ENCODE measurements at places on chromosomes 1 and 21.

DNA sequence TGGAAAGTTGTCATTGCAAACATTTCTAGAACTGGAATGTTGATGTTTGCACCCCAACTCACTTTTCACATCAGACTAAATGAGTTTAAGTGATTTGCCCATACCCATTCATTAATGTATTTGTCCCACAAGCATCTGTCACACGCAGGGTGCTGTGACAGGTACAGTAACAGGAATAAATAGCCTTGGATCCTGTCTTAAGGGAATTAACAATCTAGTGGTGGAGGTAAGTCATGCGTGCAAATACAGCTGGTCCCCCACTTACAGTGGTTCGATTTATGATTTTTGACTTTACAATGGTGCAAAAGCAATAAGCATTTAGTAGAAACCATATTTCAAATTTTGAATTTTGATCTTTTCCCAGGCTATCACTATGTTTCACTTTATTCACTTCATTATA is 17.5 kb upstream of the PRDM2 start:
- DNase-seq = no peak

- DNase-seq = no peak
Measured at GRCh38 chr21:44702111-44702972, 5.4 kb downstream of the KRTAP10-12 start.

DNA sequence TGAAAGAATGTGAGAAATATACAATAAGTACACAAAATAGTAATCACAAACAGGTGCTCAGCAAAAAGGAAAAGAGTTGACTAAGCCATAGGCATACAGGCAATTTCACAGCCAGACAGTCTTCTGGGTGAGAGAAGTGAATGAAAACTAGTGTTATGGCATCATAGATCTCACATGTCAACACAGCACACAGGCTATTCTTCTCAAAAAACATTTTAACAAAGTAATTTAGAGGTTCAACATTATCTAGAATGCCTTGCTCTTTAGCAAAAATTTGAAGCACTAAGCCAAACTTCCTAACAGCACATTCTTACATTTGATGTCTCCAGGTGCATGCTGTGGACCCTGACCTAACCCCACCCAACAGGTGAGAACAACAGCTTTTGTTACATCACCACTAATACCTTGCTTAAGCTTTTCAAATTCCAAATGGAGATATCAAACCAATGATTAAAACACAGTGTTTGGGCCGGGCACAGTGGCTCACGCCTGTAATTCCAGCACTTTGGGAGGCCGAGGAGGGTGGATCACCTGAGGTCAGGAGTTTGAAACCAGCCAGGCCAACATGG is 30.5 kb downstream of the OTUD7B start:
- DNase-seq = no peak

- DNase-seq = no peak
Measured at GRCh38 chr21:29638138-29638537, 301.7 kb downstream of the GRIK1 start.

GRCh38 chr1:209208648-209209047 is 374.9 kb upstream of the CAMK1G start:
- DNase-seq = no peak

DNA sequence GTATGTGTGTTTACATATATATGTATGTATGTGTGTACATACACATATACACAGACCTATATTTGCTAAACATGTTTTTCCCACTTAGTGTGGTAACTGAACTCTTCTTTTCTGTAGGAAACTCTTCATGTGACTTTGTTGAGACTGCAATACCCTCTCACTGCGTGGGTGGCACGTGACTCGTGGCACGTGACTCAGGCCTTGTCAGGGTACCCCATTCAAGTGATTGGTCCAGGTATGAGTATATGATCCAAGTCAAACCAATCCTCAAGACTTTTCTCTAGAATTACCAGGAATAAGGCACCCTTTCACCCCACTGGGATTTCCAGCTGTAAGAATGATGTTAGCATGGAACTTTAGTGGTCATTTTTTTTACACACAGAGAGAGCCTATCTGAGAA is 149.2 kb upstream of the KCNK2 start:
- DNase-seq = no peak

- no peak for DNase-seq
Measured at GRCh38 chr1:37825506-37825905, 17.5 kb upstream of the YRDC start.

- DNase-seq = no peak
Measured at GRCh38 chr1:111672331-111672730, 52.7 kb downstream of the RAP1A start.

GRCh38 chr1:37739222-37739621 is 25.7 kb downstream of the EPHA10 start:
- DNase-seq = no peak

DNA sequence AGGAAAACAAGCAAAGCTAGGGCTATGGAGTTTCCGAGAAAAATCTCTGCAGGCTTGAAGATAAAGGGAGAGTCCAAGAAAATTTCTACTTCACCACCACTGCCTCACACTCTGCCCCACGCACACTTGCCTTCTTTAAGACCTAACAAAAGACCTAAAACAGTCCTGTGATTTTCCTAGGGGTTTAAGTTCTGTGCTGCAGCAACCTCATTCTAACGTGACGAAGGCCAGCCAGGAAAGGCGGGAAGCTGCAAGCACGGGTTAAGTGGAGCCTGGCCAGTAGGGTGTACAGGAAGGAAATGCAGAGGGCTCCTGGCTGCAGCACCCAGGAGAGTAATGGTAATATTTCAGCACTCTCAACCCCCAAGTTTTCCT is 1.5 kb downstream of the SPATA6 start:
- no peak for DNase-seq

DNA sequence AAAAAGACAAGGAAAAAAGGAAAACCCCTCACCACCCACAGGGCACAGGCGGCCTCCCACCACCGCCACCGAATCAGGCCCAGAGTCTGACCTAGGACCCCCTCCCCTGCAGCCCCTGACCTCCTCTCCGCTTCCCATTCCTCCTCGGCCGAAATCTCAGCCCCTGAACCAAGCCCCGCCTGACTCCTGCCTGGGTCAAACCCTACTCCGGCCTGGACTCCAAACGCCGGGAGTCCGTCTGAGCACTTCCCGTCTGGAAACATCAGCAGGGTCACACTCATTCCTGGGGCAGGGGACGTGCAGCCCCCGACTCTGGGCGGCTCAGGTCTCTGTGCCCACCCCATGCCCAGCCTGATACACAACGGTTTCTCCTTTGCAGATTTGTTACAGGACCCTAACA is 26.4 kb upstream of the SUMO3 start:
- no peak for DNase-seq

GRCh38 chr1:153364156-153364555 is 6.5 kb downstream of the S100A9 start:
- DNase-seq = no peak

GRCh38 chr21:38903690-38904139 is 98.0 kb downstream of the ETS2 start:
- no peak for DNase-seq

DNA sequence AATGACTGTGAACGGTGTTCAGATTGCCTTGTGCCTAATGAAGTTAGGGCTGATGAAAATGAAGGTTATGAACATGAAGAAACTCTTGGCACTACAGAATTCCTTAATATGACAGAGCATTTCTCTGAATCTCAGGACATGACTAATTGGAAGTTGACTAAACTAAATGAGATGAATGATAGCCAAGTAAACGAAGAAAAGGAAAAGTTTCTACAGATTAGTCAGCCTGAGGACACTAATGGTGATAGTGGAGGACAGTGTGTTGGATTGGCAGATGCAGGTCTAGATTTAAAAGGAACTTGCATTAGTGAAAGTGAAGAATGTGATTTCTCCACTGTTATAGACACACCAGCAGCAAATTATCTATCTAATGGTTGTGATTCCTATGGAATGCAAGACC is 96.6 kb downstream of the ZFYVE9 start:
- no peak for DNase-seq

DNA sequence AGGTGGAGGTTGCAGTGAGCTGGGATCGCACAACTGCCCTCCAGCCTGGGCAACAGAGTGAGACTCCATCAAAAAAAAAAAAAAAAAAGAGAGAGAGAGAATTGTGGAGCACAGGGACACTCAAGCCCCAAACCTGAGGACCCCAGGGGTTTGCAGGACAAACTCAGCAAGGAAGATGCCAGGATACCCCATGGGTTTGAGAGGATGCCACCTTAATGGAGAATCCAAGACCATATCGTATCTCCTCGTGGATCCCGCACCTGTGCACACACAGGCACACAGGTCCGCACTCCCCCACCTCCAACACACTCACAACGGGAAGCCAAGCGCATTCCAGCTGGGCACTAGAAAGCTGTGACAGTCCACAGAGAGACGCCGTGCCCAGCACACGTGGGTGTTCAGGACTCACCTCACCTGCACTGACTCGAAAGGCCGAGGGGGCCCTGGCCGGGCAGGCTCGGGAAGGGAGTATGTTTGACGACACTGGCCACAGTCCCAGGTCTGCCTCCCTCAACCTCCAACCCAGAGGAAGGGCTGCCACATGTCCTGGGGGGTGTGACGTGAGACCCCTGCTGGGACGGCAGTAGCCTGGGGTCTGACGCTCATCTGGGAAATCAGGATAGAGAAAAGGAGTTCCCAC is 11.1 kb downstream of the CHD5 start:
- no peak for DNase-seq

GRCh38 chr1:44346878-44347277 is 8.2 kb downstream of the ERI3 start:
- no peak for DNase-seq

DNA sequence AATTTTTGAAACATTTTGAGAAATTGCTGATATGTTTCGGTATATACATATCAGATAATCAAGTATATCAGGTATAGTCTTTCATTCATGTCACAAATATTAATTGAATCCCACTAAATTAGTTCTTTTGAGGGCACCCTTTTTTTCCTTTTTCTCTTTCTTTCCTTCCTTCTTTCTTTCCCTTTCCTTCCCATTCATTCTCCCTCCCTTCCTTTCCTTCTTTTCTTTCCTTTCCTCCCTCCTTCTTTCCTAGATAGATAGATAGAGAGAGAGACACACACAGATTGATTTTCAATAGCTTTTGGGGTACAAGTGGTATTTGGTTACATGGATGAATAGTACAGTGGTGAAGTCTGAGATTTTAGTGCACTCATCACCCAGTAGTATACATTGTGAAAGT is 5.7 kb downstream of the NSL1 start:
- DNase-seq = no peak

GRCh38 chr1:9270290-9270883 is 22.3 kb upstream of the SPSB1 start:
- DNase-seq = no peak

DNA sequence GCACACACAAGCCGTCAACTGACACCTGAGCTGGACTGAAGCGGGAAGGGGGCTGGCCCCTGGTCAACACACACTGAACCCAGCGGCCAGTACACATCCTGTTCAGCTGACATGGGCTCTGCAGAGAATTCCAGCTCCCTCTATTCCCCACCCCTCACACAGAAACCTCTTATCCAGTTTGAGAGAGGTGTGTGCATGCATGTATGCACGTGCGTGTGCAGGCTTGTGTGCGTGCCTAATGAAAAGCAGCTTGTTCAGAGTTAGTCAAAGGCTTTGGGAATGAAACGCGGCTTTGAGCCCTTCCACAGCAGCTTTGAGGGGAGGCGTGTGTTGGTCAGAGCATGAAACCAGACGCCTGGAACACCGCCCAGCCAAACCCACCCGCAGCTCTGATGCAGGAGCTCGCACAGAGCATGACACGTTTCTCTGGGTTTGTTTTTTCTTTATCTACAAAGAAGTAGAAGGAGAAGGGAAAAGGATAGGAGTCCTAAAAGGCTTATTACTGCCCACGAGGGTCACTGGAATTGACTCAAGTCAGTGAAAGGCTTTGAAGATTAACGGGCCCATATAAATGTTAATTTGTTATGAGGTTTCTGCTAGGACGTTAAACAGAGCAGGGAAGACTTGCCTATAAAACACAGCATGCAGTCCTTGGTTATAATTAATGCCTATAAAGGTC is 184.2 kb downstream of the ETS2 start:
- DNase-seq = no peak

DNA sequence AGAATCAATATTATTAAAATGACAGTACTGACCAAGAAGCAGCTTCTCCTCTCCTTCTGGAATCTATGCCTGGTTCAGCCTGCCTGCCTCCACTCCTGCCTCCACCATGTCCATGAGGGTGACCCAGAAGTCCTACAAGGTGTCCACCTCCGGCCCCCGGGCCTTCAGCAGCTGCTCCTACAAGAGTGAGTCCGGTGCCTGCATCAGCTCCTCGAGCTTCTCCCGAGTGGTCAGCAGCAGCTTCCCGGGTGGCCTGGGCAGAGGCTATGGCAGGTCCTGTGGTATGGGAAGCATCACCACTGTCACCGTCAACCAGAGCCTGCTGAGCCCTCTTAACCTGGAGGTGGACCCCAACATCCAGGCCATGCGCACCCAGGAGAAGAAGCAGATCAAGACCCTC is 822.4 kb upstream of the NEGR1 start:
- no peak for DNase-seq

DNA sequence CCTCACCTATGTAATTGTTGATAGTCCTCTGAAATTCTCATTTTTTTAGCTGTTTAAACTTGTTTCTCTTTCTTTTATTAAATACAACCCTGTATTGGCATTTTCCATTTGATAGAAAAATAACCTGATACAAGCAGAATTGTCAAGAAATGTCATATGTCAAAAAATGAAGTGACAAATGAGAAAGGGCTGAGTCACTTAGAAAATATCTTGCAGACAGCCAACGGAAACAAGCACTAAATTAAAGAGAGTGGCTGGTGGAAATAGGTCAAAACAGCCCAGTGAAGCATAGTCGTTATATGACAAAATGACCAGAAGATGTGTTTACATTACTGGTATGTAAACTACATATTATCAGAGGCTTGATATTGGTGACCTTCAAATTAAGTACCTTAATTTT is 484.4 kb downstream of the PLA2G4A start:
- no peak for DNase-seq

DNA sequence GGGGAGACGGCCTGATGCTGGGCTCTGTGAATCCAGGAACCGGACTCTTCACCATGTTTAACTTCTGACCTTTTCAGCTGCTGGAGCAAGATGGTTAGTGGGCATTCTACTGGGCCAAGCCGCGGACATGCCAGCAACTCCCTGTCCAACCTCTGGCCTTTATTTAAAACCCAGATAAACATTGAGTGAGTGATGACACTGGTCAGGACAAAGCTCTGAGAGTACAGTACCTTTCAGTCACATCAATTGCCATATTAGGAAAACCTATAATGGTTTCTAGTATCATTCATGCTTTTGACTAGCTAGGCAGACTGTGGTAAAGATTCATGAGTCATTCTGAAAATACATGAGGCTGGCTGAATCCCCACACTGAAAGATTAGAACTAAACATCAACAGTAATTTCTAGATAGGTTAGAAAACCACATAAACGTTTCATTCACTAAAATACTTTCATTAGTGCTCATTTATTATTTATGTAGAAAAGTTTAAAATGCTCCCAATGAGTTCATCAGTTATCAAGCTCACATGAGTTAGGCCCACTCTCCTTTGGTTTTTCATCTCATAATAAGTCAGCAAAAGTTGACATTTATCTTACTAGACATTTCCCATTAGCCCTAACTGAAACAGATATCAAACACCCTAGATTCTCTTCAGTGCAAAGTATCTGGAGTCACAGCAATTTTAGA is 7.1 kb upstream of the ACTA1 start:
- no peak for DNase-seq
